ENCODE measurements at places on chromosomes 11 and 22.

GRCh38 chr11:70631624-70632047 lies 233.3 kb downstream of the CTTN start:
- no peak for DNase-seq

DNA sequence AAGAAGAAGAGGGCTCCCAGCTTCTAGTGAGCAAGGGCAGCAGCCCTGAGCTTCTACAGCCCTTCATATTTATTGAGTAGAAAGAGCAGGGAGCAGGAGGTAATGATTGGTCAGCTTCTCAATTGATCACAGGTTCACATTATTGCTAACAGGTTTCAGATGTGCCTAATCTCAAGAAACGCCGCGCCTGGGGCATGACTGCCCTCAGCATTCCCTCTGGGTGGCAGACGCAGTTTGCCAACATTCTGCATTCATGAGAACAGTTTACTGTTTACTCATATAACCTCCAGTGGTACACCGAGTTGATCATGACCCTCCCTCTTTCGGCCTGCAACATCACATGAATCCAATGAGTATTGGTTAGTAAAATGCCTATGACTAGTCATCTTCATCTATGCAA lies 4.7 kb upstream of the ZNF74 start:
- no peak for DNase-seq

GRCh38 chr11:67651976-67652781 lies 1.6 kb upstream of the ACY3 start:
- DNase-seq: no peak

DNA sequence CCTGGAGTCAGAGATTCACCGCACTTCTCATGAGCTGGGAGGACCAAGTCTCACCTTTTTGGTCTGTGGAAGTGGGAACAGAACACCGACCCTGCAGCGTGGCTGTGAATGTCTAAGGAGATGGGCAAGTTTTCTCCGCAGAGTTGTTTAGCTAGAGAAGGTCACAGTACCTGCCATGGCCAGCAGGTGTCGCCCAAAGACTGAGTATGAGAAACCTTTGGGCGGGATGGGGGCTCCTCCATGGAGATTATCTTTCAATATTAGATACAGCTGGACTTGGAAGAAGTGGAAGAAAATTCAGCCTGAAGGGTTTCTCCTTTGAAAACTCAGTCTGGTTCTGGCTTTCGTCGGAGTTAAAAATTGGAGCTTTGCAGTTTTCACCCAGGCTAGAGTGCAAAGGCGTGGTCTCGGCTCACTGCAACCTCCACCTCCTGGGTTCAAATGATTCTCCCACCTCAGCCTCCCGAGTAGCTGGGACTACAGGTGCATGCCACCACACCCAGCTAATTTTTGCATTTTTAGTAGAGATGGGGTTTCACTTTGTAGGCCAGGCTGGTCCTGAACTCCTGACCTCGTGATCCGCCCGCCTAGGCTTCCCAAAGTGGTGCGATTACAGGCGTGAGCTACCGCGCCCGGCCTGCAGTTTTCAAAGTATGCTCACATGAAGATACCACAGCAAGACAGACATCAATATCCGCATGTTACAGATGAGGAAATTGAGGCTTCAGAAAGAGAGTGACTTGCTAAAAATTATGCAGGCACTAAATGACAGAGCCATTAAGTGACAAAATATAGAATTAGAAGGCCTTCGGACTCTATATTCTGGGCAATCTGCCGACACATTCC lies 10.7 kb upstream of the DSCAML1 start:
- DNase-seq: peak; percentile 80

DNA sequence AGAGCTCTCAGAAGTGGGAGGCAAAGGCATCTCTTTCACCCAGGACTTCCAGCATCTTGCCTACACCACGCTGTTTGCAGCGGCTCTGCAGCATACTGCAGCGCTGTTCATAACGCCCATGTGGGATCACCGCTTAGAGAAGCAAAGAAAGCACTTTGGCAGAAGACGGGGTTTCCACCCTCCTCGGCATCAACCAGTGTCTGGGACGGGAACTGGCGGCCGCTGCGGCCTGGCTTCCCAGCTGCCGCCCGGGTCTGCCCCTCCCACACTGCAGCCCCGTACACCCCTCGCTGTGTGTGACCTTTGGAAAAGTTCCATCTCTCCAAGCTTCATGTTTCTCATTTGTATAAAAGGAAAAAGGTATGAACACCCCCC lies 545 bp upstream of the TIRAP start:
- DNase-seq: peak; percentile 67

DNA sequence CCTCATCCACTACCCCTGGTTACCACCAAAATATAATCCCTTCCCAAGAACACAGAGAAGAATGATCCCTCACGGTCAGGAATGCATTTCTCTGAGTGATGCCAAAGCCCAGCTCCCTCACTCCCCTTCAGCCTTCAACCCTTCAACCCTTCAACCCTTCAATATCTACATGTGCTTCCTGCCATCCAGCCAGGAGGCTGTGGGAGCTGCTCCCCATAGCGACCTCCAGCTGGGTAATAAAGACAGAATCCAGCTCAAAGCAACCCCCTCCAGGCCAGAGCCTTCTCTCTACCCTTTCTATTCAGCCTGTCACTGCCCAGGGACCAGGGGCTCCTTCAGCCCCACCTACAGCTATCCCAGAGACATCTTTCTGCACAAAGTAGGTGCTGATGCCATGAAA lies 2.7 kb downstream of the ARHGAP1 start:
- DNase-seq: no peak

DNA sequence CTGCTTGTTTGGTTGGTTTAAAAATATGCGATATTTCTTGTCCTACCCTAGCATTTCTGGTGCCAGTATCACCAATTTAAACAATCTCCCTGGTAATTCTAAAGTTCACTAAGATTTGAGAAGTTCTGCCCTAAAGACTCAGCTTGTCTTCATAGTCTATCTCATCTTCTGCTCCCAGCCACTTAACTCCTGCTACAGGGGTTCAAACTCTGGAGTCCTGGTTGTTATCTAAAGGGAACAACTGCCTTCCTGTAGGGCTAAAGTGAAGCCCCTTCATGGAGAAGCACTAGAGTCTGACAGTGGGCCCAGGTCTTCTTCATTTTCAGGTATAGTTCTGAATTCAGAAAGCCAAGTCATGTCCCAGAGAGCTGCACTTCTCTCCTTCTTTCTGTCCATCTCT lies 73.2 kb downstream of the CTNND1 start:
- no peak for DNase-seq

DNA sequence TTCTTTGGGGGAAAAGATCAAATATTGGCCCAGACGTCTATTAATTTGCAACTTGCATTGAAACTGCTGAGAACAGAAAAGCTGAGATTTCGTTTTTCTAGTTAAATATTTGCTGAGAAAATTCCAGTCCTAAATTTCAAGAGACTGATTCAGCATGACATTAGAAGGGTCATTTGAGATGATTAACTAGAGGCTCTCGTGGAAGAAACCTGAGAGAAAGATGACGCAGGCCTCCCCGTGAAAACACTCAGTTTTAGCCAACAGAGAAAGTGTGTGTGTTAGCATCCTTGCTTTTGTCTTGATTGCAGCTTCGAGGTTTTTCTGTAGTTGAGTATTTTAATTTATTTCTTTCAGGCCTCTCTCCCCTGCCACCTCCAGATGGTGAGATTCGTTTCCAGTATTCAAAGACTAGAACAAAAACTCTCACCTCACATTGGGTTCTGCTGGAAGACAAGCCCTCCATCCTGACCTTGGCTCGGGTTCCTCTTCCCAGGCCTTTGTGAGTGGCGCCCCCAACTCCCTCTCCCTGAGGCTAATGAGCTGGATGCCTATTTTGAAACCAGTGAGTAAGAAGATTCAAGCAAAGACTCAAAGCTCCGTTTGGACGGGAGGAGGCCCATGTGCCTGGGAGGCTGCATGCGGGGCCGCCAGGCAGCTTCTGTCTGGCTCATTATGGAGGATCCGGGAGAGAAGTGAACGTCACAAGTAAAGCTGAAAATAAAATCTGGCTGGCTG lies 52.4 kb downstream of the CELSR1 start:
- DNase-seq: no peak

DNA sequence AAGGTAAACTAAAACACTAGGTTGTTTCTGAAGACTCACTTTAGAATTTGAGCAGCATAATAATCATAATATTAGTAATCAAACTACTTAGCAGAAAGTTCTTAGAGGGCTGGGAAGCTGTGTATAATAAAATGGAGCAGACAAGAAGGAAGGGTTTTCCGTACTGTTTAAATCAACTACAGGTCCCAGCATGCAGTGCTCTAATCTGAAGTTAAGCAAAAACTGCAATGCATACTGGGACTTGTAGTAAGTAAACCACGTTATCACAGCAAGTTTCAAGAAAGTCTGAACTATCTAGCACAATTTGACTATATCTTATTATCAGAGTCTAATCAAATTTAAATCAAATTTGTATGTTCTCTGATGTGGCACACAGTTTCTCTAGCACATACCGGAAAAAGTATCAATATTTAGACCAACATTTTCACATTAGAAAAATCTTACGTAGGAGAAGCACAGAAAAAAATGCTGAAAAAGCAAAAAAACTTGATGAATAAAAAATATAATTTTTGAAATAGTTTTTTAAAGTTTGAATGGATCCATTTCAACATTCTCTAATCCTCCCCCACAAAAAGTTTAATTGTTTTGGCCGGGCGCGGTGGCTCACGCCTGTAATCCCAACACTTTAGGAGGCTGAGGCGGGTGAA lies 8.2 kb downstream of the PHF21A start:
- peak; percentile 69 for DNase-seq

DNA sequence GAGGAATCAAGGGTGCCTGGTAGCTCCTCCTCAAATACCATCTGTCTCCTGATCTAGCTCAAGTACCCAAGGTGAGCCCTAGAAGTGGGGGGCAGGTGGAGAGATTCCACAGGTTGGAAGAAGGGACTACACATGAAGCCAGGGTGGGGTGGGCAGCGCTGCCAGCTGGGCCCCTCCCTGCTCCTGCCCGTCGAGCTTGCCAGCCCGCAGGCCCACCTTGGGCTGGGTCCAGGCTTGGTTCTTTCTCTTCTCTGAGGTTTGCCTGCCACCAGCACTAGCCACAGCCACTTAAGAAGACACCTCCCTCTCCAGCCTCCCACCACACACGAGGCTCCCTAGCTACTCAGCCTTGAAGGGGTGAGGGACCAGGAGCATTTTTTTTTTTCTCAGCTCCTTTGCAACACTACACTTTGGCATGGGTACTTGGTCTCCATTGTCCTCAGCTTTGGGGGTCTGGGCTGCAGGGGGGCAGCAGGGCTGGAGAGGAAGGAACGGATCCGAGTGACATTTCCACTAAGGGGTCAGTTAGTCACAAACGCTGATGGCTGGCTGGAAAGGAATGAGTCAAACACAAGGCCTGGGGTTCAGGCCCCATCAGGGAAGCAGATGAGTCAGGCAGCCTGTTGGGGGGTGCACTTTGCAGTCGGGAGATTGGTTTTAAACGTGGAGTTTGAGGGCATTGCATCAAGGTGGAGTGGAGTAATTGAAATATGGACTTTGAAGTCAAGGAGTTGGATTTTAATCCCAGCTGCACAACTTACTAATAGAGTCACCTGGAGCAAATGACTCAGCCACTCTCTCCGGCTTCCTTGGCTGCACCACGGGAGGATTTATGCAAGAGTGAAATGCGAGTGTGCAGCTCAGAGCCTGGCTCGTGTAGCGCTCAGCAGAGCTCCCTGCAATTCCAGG lies 7.4 kb upstream of the NPTXR start:
- DNase-seq: peak; percentile 32

Data from DMS53 (cell line).